ENCODE measurements at places on chromosomes 2 and 18.

DNA sequence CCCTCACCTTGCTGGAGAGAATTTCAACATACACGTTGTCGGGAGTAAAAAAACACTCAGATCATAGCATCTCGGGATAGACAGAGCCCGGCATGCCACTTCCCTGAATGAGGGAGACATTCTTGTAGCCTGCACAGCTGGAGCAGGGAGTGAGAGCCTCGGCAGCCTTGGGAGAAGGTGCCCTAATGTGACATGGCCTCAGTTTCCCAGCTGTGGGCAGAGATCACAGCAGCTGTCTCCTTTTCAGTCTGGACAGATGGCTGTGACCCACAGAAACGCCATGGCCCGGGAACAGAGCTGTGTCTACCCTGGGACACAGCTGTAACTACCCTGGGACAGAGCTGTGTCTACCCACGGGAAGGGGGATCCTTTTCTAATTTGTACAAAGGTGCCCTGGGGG, 55.9 kb downstream of the HS1BP3 start:
- no peak for DNase-seq

- no peak for DNase-seq
Measured at GRCh38 chr18:4603955-4604354, 148.8 kb upstream of the DLGAP1 start.

DNA sequence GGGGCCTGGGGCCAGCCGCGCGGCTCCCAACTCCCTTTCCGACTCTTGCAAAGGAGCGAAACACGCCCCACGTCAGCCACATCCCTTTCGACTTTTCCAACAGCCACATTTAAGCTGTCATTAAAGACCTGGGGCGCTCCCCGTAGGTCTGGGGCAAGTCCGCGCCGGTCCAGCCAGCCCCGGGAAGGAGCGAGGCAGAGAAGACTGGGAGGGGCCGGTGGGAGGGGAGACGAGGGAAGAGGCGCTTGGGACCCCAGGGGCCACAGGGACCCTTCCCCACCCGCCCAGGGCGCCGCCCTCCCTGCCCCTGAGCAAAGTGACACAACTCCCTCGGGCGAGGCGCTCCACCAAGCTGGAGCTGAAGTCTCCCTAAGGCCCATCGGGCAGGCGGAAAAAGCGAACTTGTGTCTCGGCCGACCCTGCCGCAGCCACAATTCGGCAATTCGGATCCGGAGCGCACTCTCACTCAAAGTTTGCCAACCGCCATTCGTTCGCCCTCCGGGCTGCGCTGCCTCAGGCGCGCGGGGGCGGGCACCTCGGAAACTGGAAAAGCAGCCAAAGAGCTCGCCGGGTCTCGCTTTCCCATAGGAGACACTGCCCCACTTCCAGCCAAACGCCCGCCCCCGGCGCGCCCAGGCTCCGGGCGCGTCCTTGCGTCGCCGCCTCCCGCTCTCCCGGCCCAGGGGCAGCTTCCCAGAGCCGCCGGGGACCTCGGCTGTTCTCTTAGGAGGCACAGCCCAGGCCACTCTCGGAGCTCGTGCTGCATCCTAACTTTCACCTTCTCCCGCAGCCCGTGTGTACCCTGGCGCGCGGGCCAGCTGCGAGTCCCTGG, 1.1 kb upstream of the KCTD1 start:
- DNase-seq = no peak

DNA sequence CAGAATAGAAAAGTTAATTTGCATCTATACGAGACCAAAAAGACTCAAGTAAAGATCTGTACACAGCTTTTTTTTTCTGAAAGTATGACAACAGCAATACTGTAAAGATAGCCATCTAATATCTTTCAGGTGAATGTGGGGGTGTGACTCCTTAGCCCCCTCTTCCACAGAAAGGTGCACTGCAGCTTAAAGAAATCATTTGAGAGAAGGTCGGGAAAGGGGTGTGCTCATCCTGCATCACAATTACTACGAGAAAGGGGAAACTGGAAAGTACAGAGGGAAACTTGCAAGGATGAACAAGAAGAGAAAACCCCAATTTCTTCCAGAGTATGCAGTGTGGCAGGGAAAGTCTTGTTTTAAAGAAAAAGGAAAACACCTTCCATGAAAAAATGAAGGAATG, 255.6 kb downstream of the CCDC178 start:
- DNase-seq = no peak

DNA sequence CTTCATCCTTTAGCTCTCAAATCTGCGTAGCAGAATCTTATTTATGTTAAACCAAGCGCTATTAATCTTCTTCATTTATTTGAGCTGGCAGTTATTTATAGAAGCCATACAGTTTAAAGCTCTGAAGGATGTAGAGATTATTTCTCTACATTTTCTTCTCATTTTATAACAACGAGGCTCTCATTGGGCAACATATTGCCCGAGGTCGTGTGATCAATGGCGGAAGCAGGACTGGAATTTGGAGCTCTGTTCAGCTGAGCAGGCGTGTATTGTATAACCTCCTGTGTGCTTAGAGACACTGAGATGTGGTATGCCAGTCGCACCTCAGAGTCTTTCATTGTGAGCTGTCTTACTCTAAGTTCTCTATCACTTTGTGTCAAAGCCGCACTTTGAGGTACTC, 17.5 kb upstream of the DRC1 start:
- no peak for DNase-seq
